Effector memory CD4-positive, alpha-beta T cell (primary cell): ENCODE measurements at places on chromosomes 16 and 17.

DNA sequence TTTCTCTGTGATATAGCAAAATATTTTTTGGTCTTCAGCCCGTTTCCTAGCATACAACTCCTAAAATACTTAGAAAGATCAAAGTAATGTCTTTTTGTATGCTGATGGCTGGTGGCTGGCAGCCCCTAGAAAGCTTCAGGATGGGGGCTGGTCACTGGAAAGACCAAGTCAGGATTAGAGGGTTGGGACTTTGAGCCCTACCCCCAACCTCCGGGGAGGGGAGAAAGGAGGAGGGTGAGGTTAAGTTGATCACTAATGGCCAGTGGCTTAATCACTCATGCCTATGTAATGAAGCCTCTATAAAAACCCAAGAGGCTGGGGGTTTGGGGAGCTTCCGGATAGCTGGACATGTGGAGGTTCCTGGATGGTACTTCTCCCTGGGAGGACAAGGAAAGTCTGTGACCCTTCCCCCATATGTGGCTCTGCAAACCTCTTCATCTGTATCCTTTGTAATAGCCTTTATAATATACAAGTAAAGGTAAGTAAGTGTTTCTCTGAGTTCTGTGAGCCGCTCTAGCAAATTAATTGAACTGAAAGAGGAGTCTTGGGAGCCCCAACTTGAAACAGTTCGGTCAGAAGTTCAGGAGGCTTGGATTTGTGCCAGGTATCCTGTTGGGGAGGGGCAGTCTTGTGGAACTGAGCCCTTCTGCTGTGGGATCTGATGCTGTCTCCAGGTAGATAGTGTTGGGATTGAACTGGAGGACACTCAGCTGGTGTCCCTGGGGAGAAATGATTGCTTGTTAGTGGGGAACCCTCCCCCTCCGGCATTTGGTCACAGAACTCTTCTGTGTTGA is 3.5 kb downstream of the SLC7A6 start:
- no peak for DNase-seq

- DNase-seq: no peak
Observed at GRCh38 chr16:67199808-67200198, 872 bp downstream of the ELMO3 start.

- no peak for DNase-seq
Observed at GRCh38 chr17:48241131-48241591, 133.6 kb downstream of the SNX11 start.

DNA sequence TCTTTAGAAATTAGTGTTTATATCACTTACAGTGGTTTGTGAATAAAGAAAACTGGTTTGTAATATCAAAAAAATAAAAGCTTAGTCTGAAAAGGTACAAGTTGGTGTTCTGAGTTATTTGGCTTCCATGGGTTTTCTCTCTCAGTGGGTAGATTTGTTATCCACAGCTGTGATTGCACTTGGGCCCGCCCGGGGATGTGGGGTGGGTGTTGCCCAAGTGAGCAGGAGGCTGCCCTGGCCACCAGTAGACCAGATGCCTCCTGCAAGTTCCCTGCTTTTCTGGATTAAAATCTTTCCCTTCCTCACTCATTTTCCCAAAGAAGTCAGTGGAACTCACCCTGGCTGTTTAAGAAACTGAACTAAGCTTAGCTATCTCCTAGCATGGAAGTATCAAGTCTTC is 380.6 kb downstream of the RBFOX1 start:
- DNase-seq: no peak
